Ureter (tissue), 1 donor: ENCODE measurements at places on chromosomes 7 and 10. TPM values are rescaled to one million over a fixed set of nuclear protein-coding genes. Genes with fewer than 3 reads are reported as not detected.
A peak's percentile ranks its signal among the peaks of the same experiment; 100 is the strongest.

DNA sequence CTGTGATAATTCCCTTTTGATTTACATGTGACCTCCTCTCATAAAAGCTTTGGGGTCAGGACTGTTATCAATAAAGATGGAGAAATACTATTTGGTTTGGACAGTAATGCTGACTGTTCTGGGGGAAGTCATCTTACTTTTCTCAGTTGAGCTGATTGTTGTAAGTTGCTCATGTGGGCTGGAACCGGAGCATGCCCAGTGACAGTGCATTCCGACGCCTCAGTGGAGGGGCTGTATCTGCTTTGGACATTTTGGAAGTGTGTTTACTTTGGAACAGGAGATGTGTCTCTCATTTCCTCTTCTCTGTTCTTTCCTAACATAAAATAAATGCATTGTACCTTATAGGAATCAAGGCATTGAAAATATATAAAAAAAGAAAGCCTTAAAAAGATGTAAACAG, 30.1 kb downstream of the RBM33 start:
- no peak for DNase-seq

DNA sequence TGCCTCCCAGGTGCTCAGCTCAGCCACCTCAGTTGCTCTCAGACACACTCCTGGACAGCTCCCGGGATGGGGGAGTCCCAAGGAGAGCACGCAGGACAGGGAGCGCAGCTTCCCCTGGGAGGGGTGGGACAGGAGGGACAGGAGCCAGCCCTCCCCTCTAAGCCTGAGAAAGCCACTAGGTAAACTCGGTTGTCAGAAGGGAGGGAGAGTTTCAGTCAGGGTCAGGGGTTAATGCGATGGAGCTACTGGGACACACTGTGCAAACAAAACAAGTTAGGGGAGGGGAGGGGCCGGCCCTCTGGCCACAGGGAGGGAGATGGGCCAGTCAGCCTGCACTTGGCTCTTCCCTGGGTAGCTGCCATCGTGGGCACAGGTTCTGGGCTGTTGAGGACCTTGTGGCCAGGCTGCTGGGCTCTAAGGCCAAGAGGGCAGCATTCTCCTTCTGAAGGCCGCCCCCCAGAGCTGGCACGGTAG, 31.1 kb downstream of the KAZALD1 start:
- no peak for DNase-seq

Gene ABCC2
- 1.5 TPM for total RNA-seq

Gene AKR1C3
- 166 TPM for total RNA-seq

DNA sequence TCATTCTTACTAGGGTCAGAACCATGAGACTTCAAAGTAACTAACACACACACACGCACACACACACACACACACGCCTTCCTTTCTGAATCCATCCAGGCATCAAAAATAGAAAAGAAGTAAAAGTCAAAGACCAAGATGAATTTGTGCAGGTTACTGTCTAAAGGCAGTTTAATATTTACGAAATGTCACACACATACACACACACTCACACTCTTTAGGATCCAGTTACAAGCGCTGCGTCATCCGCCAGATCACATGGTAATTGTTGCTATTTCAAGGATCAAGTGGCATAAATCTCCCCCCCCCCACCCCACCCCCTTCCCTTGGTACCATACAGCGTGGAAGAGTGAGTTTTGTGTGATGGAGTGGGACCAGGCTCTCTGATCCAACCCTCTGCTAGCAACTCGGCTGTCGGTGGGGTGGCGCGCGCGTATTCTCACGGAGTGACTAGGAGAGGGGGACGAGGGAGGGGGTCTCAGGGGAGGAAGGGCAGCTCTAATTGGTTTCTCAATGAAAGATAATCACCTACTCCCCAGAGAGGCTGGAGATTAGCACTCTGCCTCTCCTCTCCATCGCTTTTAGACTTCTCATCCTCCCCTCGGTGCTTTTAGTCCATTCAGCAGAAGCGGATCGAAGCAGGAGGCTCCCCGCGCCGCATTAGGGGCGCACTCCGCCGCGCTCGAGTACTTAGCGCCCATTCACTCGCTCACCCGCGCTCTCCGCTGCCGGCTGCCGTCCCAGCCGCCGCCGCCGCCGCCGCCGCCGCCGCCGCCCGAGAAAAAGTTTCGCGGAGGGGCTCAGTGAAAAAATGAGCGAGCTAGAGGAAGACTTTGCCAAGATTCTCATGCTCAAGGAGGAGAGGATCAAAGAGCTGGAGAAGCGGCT, 83.5 kb upstream of the PRKG1 start:
- DNase-seq: peak; percentile 52
